ENCODE measurements at places on chromosomes 12 and 14. TPM values are rescaled to one million over a fixed set of nuclear protein-coding genes. Genes with fewer than 3 reads are reported as not detected.
A peak's percentile ranks its signal among the peaks of the same experiment; 100 is the strongest.

Gene RFLNA
- 7.7 TPM for total RNA-seq

Gene NKX2-1
- total RNA-seq: not detected

Gene PGAM5
- total RNA-seq: 151 TPM

Gene DLGAP5
- total RNA-seq: 27.6 TPM

Gene RIPK3
- not detected for total RNA-seq

- peak; percentile 50 for DNase-seq
These were observed 2.2 kb downstream of the OASL start for GRCh38 chr12:121036810-121037326.

DNA sequence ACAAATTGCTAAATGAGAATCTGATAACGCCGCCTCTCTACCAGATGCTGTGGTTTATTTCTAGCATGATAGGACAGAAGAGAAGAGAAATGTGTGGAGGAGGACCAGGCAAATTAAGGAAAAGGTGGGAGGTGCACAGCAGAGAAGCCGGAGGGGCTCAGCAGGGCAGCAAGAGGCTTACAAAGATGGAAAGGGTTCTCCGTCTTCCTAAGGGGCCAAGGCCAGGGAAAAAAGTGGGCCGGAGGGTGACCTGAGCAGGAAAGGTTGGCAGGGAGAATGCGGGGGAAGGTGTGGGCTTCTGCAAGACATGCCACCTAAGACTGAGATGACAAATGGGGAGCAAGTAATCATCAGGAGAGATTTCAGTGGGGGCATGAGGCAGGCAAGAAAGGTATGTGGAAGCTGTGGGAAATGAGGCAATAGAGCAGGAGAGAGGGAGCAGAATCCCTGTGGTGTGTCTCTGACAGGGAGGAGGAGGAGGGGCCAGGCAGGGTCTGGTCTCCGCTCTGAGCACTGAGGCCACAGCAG lies 18.7 kb downstream of the MANSC1 start:
- no peak for DNase-seq

DNA sequence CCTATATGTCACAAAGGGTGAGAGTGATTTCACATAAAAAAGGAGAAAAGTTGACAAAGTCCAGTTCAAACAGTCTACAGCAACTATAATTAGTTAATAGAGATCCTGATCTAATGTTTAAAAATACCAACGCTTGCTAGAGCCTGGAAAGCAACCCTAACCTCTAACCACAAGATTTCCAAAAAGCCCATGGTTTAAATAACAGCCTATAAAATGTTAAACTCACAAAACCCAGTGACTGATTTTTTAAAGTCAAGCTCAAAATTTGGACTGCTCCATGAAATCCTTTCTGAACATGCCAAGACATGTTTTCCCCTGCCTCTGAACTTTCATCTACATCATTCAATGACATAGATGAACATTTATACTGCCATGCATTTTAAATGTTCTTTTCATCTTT lies 81.6 kb downstream of the PLEKHG7 start:
- DNase-seq: no peak

DNA sequence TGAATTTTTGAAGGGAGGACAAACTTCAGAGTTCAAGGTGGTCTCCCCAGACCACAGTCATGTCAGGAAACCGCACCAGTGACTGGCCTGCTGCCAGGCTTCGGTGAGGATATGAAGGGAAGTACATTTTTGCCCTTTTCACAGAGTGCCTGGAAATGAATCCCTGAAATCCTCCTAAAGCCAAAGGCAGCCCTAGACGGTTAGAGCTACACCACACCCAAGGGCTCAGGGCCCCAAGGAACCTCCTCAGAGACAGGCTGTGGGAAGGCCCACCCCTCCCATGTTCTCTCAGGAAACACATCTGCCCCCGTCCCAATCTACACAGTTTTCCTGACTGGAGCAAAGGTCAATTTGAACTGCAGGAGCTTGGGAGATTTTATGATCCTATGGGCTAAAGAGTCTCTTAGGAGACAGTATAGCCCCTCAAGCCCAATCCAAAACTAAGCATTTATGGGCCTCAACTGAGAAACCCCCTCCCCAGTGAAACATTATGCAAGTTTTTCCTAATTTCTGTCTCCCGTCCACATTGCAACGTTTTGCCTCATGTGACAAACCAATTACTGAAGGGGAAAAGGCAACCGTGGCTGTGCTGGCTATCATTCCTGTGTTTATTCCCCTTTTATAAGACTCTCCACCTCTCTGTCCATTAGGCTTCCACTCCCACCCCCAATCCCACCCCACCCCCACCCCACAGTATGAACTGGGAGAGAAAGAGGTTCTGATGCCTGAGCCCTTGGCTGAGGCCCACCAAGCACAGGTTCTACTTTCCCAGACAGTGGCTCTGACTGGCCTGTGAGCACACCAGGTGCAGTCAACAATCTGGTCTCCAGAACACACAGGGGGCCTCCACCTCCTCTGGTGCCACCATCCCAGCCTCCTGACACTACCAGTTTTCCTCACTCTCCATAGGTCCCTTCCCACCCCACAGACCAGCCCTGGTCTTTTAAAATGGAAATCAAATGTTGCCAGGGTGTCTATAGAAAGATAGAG lies 9.6 kb upstream of the RNASE1 start:
- DNase-seq: no peak

DNA sequence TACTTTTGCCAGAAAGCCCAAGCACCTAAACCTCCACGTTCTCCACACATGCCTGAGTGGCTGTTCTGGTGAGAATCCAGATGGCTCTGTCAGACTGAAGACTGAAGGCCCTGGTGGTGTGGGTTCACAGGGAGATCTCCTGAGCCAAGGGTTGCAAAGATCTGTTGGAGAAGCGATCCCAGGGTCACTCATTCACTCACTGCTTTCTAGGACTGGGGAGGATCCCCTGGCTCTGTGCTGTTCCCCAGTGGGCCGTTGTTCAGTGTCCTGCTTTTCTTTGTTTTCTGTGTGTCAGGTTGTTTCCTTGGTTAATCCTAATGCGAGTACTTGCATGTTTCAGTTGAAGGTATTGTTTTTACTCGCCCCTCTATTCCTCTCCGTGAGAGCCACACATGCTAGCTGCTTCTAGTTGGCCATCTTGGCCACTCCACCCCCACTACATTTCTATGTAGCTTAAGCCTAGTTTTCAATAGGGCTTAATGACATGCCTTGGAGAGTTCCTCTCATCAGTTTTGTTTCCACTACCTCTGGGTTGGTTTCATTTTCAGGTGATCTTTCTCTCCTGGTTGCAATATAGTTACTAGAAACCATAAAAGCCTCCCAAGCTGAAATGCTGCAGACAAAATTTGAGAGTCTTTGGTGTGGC lies 144.5 kb upstream of the SLC38A2 start:
- DNase-seq: no peak

DNA sequence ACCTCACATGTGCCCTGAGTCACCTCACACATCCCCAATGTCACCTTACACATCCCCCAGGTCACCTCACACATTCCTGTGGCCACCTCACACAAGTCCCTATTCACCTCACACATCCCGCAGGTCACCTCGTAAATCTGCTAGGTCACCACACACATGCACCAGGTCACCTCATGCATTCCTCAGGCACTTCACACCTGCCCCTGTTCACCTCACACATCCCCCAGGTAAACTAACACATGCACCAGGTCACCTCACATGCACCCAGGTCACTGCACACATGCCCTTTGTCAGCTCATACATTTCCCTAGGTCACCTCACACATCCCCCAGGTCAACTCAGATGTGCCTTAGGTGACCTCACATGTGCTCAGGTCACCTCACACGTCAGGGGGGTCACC lies 639.8 kb downstream of the TMEM121 start:
- no peak for DNase-seq

- no peak for DNase-seq
These were observed 776.0 kb downstream of the C12orf50 start for GRCh38 chr12:87253157-87253556.

DNA sequence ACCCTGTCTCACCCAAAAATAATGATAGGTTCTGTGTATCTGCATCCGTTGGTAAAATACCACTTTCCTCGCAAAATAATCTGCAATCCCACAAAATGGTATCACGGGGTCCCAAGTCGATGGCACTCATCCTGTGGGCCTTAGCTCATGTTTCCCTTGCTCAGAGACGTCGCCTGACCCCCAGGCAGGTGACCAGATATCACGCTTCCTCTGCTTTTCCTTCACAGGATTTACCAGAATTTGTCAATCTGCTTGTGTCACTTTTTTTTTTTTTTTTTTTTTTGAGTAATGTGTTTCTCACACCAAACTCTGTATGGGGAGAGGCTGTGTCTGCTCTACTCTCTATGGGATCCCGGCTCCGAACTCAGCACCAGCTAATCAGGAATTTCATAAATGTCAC lies 162.7 kb downstream of the PRKCH start:
- DNase-seq: no peak

GRCh38 chr12:110282300-110282860 lies 1.3 kb downstream of the ATP2A2 start:
- DNase-seq: no peak

DNA sequence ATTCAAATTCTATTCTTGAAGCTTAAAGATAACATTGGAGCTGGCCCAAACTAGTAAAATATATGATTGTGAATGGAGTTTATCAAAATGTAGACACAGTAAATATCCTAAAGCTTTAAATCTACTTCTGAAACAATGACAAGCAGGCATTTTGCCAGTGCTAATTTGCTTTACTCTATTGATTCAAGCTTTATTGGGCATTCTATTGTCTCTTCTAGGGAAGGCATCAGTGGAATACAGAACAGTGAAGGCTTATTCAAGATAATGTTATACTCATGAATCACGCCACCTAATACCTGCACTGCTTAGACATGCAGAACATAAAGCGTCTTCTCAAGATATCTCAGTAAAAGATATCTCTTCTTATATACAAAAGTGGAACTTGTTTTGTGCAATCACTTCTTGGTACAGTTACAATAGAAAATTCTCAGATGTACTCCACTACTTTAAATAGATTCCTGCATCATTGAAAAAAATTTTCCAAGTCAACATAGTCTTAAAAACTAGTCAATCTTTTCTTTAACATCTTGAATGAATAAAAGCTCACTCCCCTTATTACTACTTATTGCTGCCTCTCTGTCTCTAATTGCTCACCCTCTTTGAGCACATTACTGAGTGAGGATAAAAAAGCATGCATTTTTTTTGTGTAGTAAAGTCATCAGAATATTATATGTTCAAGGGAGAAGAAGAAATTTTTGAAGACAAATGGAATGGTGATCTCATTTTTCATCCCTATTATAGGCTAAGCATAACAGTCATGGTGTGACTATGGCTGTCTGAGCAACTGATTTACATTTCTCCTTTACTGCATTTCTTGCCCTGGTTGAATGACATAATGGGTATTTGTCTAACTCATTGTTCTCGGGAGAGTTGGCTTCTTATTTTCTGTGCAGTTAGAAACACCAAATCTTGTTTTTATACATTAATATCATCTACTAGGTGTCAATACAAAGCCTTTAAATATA lies 98.0 kb upstream of the E2F7 start:
- no peak for DNase-seq

- DNase-seq: peak; percentile 44
These were observed 61.3 kb downstream of the ARF6 start for GRCh38 chr14:49954171-49954631.

GRCh38 chr12:123337070-123337469 lies 27.6 kb downstream of the SBNO1 start:
- no peak for DNase-seq

DNA sequence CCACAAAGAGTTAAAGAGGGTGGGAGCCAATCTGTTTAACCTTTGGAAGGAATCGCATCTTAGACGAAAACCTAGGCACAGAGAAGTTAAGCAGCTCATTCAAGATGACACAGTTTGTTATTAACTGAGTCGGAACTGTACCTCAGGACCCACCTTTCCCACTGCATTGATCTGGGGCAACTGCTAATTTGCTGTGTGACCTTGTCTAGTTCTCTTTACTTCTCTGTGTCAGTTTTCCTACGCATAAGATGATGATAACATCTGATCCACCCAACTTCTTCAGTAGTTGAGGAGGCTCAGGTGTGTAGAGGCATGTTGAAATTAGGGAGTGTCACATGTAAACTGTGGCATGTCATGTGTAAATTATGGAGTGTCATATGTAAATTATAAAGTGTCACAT lies 186.2 kb downstream of the ZFP36L1 start:
- no peak for DNase-seq

Measured in MG63 (cell line).